ENCODE measurements at places on chromosomes 2 and 18.
A peak's percentile ranks its signal among the peaks of the same experiment; 100 is the strongest.

DNA sequence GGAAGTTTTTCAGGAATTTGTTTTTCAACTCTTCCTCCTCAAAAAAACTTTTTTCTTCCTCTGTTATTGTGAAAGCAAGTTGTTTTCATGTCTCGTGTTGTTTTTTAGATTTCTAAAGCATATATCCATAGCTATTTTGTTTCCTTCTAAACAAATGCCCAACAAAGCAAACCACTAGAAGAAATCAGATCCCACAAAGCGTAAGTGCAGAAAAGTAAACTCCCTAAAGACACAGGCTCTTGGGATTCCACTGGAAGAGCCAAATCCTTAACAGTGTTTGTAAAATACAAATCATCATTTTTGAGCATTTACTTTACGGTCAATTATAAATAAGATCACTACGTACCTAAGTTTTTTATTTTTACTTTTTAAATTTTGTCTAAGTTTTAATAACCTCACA, 21.7 kb upstream of the RIF1 start:
- DNase-seq = no peak

GRCh38 chr18:6553234-6553900, 138.7 kb upstream of the L3MBTL4 start:
- no peak for DNase-seq

DNA sequence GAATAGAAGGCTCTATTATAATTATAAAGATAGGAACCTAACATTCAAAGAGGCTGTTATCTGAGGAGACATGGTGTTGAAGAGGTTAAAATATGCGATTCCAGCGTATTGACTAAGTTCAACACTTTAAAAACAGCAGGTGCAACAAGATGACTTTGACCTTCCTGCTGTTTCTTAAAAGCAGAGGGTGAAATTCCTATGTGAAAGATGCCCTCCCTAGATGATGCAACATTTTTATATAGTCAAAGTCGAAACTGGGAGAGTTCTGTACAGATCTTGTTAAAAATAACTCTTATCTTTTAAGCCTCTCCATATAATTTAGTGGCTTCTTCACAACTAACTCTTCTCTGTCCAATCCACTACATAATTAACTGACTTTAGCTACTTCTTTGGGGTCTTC, 4.4 kb upstream of the ACKR3 start:
- DNase-seq = no peak

DNA sequence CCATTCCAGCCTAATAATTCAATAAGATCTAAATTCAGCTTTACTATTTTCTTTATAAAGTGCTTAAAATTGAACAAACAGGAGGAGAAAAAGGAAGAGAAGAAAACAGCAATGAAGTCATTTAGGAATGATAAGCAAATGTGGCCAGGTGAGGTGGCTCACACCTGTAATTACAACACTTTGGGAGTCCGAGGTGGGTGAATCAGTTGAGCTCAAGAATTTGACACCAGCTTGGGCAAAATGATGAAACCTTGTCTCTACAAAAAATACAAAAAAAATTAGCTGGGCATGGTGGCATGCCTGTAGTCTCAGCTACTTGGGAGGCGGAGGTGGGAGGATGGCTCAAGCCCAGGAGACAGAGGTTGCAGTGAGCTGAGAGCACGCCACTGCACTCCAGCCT, 129.0 kb downstream of the CAMKMT start:
- no peak for DNase-seq

DNA sequence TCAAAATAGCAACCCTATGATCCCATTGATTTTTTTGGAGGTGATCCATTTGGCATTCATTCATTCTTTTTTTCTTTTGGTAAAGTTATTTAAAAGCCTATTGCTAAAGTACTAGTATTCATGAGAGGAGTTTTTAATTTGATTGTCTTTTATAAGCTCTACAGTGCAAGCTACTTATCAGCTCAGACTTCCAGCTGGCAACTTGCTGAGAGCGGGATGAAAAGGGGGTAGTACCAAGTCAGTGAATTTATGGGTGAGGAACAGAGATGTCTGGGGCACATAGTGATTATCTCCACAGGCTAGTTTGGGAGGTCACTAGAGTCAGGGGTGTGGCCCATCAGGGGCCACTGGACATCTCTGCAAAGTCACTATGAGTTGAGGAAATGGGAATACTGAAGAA, 202.4 kb downstream of the PIK3C3 start:
- no peak for DNase-seq

DNA sequence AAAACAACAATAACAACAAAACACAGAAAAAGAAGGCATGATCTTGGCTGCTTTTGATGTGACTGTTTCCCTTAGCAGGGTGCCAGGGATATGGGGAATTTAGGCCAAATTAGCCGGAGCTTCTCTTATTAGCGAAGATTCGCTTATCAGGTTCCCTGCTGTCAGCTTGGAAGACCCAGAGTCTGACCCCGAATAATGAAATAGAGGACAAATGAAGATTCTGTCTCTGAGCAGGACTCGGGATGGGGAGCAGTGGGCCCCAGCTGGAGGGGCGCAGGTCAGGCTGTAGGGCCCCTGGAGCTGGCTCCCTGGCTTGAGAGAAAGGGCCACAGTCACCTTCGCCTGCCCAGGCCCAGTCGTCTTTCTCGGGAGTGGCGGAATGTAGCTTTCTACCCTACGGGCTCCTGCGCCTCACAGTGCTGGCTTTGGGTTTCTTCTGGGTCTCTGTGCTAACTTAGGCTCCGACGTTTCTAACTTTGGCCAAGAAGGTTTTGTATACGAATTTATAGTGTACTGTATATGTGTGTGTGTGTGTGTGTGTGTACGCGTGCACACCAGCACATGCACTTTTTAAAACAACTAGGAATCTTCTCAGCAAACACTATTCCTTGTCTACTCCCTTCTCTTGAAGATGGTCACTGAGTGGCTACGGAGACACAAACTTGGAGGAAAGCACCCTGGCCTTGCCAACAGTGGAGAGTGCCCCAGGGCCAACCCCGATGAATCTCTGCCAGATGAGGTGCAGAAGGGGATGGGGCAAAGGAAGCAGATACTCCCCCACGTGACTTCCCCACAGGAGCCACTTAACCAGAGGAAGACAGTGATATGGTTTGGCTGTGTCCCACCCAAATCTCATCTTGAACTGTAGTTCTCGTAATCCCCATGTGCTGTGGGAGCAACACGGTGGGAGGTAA, 195.6 kb upstream of the COPS8 start:
- no peak for DNase-seq

DNA sequence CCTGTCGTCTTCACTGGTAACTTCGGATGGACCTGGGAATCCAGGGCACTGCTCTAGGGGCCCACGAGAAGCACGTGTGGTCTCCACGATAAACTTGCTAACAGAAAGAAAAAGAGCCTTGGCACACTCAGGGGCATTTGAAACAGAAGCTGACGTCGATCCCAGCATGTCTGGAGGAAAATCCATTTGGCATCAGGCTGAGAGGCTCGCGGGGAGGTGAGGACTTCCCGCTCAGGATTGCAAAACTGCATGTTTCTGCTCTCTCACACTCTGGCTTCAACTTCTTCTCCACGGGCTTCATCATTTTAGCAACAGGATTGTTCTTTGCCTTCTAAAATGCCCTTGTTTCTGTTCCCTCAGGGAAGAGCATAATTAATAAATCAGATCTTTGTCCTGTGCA, 181.7 kb upstream of the COPS8 start:
- DNase-seq = no peak

DNA sequence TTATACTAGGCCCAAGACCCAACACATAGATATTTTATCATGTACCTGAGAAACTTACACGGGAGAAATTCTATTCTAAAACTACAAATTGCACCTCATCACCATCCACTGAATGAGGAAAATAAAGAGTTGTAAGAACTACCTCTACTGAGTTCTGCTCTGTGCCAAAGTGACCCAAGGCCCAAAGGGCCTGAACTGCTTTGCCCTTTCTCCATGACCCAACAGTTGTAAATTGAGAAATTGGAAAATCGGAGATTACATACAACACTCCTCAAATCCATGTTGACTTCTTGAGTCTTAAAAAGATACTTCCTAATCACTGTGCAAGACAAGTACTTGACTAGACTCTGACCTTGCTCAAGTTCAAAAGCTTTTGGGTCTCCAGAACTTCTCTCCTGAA, 8.8 kb downstream of the NR4A2 start:
- no peak for DNase-seq

DNA sequence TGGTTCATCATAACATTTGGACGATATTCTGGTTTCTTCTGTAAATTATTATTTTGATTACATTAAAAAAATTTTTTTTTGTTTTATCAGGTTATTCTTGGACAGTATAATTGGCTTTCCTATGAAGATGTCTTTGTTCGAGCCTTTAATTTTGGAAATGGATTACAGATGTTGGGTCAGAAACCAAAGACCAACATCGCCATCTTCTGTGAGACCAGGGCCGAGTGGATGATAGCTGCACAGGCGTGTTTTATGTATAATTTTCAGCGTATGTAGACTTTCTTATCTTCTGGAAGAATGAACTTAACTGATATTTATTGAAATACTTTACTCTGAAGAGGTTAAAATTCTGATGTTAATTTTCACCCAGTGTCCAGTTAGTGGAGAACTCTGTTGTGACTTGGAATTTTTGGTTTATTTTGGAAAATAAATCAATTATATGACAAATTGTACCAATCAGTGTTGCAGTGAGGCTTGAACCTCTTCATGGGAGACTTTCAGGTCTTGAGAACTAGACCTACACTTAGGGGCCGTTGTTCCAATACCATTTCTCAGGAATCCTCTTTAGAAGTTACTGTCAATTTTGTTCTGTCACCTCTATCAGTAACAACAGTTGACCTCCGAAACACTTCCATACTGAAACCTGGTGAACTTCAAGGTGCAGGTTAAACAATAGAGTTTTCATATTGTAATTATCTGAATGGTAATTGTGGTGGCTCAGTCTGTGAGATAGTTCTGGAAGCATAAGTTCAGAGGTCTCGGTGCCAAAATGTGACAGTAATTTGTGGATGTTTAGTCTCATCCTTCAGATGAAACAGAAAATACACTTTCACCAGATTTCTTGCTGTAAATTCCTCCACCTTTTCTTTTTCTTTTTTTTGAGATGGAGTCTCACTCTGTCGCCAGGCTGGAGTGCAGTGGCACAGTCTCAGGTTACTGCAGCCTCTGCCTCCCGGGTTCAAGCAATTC, 55.7 kb downstream of the ACSL3 start:
- no peak for DNase-seq

DNA sequence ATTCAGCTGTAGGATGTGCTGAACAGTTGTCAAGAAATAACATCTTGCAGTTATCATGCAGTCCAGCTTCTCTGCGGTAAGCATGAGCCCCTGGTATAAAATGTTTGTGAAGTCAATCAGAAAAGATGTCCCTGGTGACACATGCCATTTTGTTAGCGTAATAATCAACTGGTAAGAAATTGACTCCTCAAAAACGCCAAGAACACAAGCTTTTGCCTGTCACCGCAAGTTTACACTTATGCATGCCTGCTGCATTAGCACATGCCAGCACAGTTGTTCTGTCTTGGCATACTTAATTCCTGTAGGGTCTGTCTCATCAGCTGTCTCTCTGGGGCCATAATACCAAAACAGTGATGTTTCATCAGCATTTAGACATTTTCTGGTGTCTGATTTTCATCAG, 524.8 kb upstream of the DSEL start:
- no peak for DNase-seq

- no peak for DNase-seq
Observed at GRCh38 chr2:151032741-151033191, 228.9 kb downstream of the RBM43 start.

GRCh38 chr18:12944709-12945108, 3.1 kb upstream of the SEH1L start:
- DNase-seq = peak; percentile 55
